ENCODE measurements at places on chromosomes 6 and 20.
A peak's percentile ranks its signal among the peaks of the same experiment; 100 is the strongest.

GRCh38 chr6:50975216-50975615 lies 156.5 kb downstream of the TFAP2B start:
- no peak for DNase-seq

- DNase-seq = no peak
Measured at GRCh38 chr6:3559561-3559960, 102.7 kb upstream of the SLC22A23 start.

GRCh38 chr6:3884007-3884745 lies 35.0 kb downstream of the FAM50B start:
- no peak for DNase-seq

- DNase-seq = no peak
Measured at GRCh38 chr6:137717074-137718073, 149.7 kb upstream of the TNFAIP3 start.

- no peak for DNase-seq
Measured at GRCh38 chr6:152859225-152859624, 108.6 kb downstream of the VIP start.

DNA sequence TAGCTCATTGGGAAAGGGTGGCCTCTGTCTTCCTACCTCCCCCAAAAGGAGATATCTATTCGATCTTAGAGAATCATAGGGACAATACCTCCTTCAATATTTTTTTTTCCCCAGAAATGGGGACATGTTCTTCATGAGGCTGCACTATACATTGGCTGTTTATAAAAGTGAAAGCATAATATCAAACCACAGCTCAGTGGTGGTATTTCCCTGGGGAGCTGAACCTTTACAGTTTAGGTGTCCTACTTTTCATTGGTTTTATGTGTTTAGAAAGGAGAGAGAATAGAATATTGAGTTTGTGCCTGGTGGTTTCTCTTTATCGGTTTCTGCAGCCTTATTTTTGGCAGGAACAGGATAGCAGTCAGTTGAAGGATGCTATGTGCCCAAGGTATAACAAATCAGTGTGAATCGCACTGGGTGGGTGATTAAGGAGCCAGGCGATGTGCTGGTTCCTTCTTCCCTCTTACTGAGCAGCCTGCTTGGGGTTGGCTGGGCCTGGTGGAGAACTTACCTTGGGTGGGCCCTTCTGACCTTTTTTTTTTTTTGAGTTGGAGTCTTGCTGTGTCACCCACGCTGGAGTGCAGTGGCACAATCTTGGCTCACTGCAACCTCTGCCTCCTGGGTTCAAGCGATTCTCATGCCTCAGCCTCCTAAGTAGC lies 25.2 kb downstream of the UST start:
- no peak for DNase-seq

- DNase-seq = no peak
Measured at GRCh38 chr6:6651335-6651734, 62.8 kb downstream of the LY86 start.

- DNase-seq = no peak
Measured at GRCh38 chr6:153073841-153074240, 57.2 kb downstream of the RGS17 start.

DNA sequence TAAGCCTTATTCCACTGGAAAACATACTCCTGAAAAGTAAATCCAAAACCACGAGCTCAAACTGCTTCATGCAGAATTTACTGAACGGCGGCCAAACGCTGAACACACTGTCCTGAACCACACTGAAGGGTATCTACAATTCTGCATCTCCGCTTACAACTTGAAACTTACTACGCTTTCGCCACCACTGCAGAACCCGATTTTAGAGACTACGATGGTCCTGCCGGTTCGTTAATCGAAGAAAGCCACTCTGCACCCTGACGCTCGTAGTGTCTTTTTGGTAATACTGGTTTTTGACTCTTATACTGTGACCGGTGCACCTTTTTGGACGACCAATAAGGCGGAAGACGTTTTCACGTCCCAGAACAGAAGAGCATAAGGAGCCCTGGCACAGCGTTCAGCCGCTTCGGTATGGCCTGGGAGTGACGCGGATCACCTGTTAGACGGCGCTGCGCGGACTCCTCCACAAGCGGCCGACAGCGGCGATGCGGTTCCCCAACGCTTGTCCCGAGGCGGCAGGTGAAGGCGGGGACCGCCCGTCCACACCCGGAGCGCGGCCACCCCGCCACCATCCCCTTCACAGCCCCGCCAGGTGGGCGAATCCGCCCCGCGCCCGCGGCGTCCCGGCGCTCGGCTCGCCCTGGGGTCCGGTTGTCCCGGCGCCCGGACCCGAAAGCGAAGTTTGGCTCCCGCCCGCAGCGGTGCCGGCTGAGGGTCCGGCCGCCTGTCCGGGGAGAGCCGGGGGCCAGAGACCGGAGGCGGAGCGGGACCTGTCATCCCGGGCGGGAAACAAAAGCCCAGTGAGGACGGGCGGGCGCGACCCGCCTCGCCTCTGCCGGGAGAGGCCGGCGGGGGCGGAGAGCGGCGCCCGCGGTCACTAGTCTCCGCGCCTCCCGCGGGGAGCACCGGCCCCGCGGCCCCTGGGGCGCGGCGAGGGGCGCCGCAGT lies 784 bp downstream of the FKBP5 start:
- no peak for DNase-seq

GRCh38 chr6:98847779-98848538 lies 13.6 kb downstream of the POU3F2 start:
- no peak for DNase-seq

GRCh38 chr6:140083375-140083774 lies 708.9 kb upstream of the CITED2 start:
- no peak for DNase-seq

DNA sequence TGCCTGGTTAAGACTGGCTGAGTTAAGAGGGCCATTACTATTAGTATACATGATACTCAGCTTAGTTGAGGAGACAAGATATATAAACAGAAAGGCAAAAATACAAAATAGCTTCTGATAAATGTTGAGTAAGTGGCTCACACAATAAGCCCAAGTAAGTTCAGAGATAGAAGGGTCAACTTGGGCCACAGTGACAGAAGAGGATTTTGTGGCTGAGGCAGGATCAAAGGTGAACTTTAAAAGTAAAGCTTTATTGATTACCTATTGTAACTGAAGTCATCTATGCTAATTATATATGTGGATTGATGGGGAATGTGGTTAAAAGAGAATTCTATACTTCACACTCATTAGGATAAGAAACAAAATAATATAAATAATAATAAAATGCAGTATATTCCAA lies 80.8 kb downstream of the PHACTR2 start:
- no peak for DNase-seq

DNA sequence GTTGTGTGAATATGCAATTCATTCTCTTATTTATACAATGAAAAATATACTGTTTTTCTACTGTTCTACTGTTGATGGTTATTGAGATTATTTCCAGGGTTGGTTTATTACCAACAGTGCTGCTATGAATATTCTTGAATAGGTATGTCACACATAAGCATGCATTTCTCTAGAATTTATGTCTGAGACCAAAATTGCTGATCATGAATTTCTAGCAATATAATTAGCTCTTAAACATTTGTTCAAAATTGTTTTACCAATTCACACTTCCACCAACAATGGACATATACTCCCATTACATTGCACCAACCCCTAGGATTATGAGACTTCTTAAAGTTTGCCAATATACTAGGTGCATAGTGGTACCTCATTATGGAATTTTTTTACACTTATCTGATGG lies 164.1 kb upstream of the KCNQ5 start:
- DNase-seq = no peak

DNA sequence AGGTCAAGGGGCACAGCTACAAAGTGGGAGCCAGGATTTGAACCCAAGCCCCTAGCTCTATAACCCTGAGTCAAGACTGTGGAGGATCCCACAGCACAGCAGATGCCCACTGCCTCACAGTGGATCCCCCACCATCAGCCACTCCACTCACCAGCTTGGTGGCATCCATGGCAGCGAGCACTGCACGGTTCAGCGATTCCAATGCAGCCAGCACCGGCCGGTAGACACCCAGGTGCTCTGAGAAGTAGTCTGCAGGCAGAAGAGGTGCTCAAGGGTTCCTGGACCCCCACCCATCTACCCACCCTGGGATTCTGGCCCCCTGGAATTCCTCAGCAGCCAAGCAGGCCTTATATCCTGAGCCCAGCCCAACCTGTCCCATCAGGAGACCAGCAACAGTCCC lies 2.5 kb downstream of the ACTL10 start:
- no peak for DNase-seq

DNA sequence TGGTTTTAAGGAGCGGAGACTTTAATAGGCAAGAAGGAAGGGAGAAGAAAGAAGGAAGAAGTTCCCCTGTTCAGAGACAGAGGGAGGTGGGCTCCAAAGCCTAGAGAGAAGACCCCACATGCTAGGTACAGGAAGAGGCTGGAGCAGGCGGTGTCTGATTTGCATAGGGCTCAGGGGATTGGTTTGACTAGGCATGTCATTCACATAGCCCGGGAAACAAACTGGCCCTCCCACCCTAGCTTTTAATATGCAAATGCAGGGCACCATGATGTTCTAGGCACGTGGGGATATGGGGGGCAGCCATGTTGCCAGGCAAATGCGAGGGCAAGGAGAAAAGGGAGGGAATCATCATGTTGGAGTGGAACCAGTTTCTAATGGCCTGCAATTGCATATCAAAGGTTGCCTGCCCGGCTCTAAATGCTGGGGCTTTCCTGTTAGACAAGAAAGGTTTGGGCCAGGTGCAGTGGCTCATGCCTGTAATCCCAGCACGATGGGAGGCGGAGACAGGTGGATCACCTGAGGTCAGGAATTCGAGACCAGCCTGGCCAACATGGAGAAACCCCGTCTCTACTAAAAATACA lies 34.3 kb upstream of the AGPAT4 start:
- DNase-seq = no peak

- DNase-seq = no peak
Measured at GRCh38 chr20:61871913-61872312, 193.8 kb downstream of the TAF4 start.

- no peak for DNase-seq
Measured at GRCh38 chr6:67952948-67953347, 682.1 kb upstream of the ADGRB3 start.

DNA sequence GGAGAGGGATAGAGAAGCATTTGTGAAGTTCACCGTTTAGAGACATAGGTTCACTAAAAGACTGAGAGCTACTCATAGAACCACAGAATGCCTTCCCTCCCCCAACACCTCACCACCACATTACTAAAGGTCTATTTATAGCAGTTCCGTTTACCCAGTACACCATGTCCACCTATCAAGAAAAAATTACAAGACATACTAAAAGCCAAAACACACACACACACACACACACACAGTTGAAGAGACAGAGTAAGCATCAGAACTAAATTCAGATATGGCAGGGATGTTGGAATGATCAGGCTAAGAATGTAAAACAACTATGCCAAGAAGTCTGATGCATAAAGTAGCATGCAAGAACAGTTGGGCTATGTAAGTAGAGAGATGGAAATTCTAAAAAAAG lies 52.3 kb downstream of the SLC22A3 start:
- DNase-seq = no peak

GRCh38 chr6:85346196-85346595 lies 103.7 kb upstream of the NT5E start:
- DNase-seq = no peak

- DNase-seq = no peak
Measured at GRCh38 chr6:148868314-148868713, 121.5 kb downstream of the UST start.

DNA sequence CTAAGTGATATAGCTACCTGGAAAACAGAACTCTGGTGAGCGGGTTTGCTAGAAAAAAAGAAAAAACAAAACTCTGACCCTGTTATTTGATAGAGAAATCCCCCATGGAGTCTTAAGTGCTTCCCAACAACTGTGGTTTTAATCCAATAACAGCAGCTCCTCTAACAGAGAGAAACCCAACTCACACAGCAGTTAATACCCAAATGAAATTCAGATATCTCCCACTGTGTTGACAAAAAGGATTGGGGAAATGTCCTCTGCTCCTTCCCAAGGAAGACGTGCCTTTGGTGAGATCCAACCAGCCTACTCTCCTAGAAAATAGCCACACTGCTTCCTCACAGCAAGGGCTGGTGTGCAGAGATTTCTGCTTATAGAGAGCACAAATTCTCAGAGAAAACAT lies 200.4 kb upstream of the FBXL4 start:
- no peak for DNase-seq

GRCh38 chr6:16635291-16635809 lies 125.9 kb downstream of the ATXN1 start:
- no peak for DNase-seq

- no peak for DNase-seq
Measured at GRCh38 chr20:33664762-33665144, 2.0 kb upstream of the ACTL10 start.

- DNase-seq = no peak
Measured at GRCh38 chr20:50267041-50267865, 76.6 kb downstream of the CEBPB start.

GRCh38 chr20:37494301-37494700 lies 26.7 kb upstream of the NNAT start:
- no peak for DNase-seq

GRCh38 chr20:20480689-20481088 lies 112.8 kb downstream of the INSM1 start:
- no peak for DNase-seq

DNA sequence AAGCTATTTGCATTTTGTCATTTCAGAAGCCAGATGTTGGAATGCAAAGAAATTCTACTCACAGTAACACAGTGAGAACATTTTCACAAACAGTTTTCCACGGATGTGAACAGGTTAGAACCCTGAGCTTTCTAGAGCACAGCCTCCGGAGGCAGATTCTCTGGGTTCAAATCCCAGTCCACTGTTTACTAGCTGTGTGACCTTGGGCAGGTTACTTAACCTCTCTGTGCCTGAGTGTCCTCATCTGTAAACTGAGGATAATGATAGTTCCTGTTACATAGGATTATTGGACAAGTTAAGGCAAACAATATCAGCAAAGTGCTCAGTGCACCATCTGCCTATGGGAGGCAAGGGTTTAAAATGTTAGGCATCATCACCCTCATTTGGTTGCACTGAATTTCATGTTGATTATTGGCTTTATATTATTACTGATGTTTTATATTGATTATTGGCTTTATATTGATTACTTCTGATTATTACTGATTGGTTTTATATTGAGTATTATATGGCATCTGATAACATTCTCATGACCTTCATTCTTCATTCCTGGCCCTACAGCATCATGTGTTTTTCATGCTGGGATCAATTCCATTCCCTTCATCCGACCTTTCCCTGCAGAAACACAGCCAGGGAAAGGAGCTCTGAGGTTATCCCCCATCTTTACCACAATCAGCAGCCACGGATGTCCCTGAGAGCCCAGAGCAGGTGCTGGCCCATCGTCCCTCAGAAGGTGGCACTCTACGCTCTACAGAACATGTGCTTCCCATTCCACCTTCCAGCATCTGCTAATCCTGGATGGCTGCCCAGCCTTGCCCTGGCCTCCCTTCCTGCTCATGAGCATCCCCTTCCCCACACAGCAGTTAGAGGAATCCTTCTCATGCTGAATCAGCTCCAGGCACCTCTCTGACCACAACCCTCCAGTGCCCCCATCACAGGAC lies 283.1 kb downstream of the PREX1 start:
- DNase-seq = peak; percentile 92

DNA sequence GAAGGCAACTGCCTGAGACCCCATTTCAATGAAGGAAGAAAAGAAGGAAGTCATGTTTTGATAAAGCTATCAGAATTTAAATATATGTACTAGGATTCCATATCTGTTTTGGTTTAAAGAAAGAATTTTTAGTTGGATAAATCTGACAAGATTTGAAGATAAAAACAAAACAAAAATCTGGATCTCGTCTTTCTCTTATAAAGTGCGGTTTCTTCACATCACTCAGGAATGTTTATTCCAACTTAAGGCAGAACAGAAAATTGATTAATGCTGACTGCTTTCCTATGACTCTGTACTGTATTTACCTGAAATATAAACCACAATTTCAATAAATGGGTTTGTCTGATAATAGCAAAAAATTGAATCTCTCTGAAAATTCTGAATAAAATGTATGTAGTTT lies 439.7 kb downstream of the RFPL4B start:
- DNase-seq = no peak

- DNase-seq = no peak
Measured at GRCh38 chr6:53203483-53203882, 54.8 kb upstream of the GCM1 start.

All from NCI-H1694 treated with DMSO at 0.1 percent for 48 hours (cell line).